ENCODE measurements at places on chromosomes 12 and 14. TPM values are rescaled to one million over a fixed set of nuclear protein-coding genes. Genes with fewer than 3 reads are reported as not detected.

- no peak for DNase-seq
These were observed 352 bp downstream of the PLXNC1 start for GRCh38 chr12:94148739-94149118.

NID2 gene
- total RNA-seq = 35.0 TPM

- no peak for DNase-seq
These were observed 164.2 kb downstream of the SSPN start for GRCh38 chr12:26359576-26359975.

ADGRD1 gene
- total RNA-seq = not detected

DNA sequence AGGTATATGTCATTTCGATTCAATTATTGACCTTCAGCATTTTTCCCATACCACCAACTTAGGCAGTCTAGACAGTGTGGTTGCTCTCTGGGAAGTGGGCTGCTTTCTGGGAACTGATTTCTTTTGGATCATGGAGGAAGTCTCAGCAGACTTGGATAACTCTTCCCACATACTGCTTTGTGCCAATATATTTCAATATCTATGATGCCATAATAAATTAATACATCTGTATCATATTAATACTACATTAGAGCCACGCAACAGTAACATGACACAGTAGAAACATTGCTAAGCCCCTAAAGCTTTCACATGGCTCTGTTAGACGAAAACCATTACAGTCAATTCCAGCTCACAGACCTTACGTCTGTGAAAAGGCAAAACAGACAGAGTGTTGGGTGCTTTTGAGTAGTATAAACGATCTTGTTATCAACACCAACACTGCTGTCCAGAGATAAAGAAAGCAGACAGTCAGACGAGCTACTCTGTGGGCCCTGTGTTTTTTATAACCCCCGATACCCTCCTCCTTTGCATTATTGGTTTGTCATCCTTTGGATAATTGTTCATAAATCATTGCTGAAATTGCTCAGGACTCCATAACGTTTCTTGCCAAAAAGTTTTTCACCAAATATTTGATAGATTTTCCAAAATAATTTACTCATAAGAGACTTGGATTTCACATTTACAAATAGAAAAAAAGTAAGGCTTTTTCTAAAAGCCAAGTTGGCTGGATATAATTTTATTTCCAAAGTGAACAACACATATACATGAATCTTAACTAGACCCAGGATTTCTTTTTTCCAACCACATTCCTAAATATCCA is 439.7 kb downstream of the ADAMTS20 start:
- DNase-seq = no peak

PTHLH gene
- 0.88 TPM for total RNA-seq

DNA sequence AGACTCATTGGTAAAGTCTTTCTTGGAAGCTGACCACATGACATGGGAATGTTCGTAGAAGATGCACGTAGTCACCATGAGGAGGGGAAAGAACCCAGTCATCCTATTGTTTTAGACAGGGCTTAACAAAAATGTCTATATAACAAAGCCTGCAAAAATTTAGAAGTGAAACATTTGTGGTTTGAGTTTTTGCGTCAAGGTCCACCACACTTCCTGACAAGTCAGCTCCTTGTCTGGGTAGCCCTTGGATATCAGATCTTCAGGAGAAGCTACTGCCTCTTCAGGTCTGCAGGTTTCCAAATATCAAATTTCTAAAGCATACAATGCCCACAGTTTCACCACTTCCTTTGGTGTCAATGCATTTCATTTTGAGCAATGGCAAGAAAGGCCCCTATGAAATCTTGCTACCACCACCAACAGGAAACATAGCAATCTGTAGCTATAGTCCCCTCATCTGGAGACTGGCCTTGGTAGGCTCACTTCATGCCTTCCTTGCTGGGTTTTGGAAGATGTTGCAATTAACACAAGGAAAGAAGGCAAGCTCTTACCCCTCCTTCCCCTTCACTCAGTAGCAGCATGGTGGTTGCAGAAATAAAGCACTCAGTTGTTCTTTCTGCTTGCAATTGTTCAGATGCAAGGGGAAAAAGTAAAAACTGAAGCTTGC is 235.2 kb downstream of the PCNX1 start:
- DNase-seq = peak; percentile 87

GRCh38 chr12:3107071-3107583 is 29.9 kb downstream of the TSPAN9 start:
- peak; percentile 95 for DNase-seq

- no peak for DNase-seq
These were observed 458.4 kb upstream of the SYT1 start for GRCh38 chr12:78406213-78406612.

SMCO2 gene
- not detected for total RNA-seq

- DNase-seq = no peak
These were observed 231.2 kb downstream of the PIK3C2G start for GRCh38 chr12:18492372-18493025.

DNA sequence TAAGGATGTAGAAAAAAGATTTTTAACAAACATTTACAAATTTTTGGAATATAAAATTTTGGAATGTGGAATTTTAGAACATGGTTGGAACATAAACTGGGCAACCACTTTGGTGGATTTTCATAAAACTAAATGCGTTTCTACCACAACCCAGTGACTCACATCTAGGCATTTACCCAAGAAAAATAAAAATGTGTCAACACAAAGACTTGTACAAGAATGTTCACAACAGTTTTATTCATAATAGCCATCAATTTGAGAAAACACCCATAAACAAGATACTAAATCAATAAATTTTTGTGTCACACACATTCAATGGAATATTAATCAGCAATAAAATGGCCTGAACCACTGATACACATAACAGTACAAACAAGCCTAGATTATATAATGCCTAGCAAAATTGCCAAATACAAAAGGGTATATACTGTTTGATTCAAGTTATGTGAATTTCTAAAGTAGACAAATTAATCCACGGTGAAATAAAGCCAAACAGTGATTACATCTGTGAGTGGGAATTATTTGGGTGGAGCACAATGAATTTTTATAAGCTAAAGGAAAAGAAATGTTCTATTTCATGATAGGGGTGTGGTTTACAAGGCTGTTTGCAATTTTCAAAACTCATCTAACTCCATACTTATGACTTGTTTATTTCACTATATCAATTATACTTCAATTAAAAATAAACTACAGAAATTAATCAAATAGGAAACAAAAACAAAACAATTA is 415.2 kb upstream of the OR4E1 start:
- peak; percentile 28 for DNase-seq

DNA sequence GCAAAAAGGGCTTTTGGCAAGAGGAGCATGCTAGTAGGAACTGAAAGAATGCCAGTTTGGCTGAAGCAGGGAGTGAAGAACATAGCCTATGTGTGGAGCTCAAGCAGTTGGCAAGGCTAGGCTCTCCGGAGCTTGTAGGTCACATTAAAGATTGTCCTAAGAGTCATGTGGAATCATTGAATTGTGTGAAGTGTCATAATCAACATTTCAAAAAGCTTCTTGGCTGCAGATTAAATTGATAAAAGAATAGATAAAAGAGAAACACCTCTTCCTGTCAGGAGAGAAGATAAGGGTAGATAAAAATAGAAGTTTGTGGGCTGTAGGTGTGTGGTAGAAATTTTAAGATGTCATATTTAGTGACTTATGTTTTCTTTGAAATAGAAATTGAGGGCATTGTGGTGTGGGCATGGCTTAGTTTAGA is 36.1 kb downstream of the CPSF6 start:
- no peak for DNase-seq

PLEKHH1 gene
- total RNA-seq = 2.6 TPM

CHST11 gene
- 36.2 TPM for total RNA-seq

DNA sequence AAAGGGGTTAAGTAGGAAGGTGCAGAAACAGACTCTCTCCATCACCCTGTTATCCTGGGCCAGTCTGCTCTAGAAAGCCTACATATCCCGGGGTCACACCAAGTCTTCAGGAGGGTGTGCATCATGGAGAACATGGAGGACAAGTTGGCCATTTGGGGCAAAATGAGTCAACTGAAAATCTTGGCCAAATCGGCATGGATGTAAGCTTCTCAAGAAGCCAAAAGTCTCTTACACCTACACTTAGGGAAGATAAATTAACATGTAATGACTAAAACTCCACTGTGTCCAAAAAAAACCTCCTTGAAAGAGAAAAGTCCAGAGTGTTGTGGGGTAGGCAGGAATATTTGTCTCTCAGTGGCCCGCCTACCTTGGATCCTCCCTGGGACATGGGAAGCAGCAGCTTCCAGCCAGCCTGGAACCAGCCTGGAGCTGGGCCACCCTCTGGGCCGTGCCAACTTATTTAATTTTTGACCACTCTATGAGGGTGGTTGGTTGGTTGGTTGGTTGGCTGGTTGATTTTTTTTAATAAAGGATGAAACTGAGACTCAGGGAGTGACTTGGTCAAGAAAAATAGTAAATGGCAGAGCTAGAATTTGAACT is 17.9 kb upstream of the TC2N start:
- no peak for DNase-seq

CCDC197 gene
- not detected for total RNA-seq

CIDEB gene
- total RNA-seq = not detected

GRCh38 chr14:58914279-58914855 is 274.1 kb upstream of the DAAM1 start:
- DNase-seq = peak; percentile 33

DNA sequence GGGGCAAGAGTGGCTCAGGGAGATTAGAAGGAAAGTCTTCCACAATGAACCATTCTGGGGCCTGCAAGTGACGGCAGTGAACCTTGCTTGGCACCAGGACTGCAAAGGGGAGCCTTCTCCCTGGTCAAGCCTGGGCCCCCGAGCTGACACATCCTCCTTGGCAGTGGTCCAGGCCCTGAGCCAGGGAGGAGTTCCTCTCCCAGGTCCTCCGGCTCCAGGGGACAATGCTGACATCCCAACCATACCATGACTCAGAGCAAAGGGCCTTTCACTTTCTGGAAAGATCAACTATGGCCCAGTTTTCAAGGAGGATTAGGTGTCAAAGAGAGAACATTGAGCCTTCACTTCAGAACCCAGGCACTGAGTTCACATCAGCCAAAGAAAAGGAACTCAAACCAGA is 756.5 kb upstream of the TBX3 start:
- DNase-seq = peak; percentile 90

- DNase-seq = peak; percentile 76
These were observed 465.4 kb downstream of the NPAS3 start for GRCh38 chr14:33404054-33404453.

MYH6 gene
- not detected for total RNA-seq

GRCh38 chr14:27050208-27050607 is 452.4 kb upstream of the NOVA1 start:
- no peak for DNase-seq
